ENCODE measurements at places on chromosomes 1 and 21.

DNA sequence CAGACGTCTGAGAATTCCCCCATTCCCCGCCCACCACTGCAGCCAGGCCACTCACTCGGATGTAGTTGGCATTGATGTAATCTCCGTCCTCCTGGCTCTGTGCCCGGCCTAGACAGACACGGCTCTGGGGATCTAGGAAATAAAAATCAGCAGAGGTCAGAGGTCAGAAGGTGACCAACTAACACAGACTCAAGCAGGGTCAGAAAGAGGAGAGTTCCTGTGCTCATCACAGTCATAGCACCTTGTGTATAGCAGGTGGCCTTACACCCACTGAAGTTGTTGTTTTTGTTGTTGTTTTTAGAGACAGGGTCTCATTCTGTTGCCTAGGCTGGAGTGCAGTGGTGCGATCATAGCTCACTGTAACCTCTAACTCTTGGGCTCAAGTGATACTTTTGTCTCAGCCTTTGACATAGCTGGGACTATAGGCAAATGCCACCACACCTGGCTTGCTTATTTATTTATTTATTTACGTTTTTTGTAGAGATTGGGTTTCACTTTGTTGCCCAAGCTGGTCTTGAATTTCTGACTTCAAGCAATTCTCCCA is 4.9 kb downstream of the PTPN7 start:
- peak; percentile 21 for DNase-seq

DNA sequence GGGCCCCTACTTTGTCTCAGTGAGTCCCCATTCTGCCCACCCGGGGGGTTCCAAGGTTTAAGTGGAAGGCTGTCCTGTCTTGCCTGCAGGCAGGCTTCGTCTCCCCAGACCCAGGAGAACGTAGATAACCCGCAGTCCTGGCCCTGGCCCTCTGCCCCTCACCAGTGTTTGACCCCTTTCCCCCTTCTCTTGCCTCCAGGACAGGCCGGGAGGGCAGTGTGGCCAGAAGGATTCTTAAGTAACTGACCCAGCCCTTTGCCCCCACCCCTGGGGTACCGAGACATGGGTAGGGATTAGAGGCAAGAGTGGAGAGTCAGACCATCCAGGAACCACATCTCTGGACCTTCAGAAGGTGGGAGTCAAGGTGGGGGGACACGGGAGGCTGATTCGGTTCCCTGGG is 8.8 kb downstream of the TMEM222 start:
- DNase-seq: no peak

GRCh38 chr21:33540711-33541104 is 1.2 kb downstream of the GART start:
- DNase-seq: no peak

GRCh38 chr1:90220941-90221693 is 226.2 kb downstream of the ZNF326 start:
- DNase-seq: no peak

DNA sequence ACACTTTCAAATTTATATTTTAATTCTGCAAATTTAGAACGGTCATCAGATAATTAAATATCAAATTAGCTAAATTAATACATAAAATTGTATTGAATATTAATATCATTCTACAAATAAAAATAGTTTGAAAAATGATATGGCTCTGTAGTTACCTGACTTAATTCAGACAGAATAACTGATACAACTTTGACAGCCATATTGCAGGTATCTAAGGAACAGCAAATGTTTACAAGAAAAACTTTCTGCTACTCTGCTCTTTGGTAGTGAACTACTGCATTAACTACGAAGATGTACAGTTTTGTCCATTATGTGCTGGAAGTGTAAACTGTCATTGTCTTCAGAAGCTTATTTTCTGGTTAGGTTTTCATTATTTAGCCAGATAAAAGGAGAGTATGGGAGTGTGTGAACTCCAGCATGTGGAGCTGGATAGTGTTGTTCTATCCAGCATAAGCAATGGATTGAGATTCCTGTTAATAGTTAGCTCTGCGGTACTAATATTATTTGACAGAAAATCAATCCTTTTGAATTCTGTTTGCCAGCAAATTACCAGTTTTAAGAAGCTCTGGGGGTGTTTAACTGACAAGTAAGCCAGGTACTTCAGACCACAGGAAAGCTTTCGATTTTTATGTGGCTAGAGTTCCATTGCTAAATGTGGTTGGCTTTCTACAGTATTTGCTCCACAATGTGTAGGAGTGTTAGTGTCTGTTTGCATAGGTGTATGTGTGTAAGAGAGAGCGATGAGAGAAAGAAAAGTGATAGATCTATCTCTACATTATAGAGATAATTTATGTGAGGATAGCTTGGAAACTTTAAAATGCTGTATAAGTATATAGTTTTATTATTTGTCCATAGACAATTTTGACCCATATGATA is 247.9 kb downstream of the GRIK1 start:
- DNase-seq: no peak

DNA sequence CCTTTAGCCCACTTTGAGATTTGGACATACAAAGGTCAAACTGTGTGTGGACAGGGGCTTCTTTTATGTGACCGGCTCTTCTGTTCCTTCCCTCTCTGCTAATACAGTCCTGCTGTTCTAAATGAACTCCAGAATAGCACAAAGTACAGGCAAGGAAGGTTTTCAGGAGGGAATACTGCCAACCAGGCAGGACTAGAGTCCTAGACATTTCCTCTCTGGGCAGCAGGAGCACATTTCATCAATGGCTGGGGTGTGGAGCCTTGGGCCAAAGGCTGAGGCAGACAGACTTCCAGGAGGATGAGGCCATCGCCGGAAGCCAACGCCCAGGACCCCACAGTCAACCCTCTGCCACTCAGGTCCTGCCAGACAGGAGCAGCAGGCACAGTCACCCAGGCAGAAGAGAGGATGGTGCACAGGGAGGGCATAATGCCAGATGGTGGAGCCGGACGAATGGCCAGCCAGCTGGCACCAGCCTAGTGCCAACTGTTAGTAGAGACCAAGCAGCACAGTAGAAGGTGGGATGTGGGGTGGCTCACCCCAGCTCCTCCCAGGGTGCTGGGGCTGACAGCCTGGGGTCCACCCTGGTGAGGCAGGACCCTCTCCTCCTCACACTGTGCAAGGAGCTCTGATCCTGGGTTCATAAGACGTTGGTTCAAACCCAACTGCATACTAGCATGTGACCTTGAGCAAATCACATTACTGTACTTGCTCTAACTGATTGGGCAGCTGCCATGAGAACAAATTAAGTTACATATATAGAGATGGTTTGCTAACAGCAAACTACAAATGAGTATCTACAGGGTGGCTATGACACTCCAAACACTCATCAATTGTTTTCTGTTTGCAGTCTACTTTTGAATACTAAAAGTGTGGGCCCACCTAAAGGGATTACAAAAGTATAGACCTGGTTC is 410.7 kb downstream of the SIPA1L2 start:
- DNase-seq: no peak

DNA sequence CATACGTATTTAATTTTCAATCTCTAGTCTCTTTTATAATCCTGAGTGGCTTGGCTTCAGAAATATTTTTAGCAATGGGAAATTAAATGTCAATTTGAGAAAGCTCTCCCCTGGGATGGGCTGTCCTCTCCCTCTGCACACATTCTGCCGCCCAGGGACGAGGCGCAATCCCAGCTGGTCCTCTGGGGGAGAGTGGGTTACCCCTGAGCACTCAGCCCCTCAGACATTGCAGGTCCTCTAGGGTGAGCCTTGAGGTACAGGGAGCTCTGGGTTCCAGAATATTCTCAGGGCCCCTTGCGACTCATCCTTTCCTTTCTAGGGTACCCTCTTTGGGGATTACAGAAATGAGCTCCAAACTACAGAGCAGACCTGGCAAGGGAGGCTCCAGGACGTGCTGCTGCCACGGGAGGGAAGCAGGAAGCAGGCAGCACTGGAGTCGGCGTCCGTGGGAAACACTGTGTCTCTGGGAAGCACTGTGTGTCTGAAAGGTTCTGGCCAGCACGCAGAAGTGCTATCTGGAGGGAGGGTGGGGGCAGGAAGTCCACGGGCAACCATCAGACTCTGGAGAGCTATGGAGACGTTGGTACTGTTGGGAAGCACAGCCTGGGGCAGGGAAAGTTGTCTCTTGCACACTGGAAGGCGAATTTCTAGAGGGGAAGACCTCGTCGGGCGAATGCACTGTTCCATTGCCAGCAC is 343.3 kb upstream of the VAMP3 start:
- no peak for DNase-seq

- DNase-seq: peak; percentile 97
Measured at GRCh38 chr1:51729156-51729823, 112.4 kb downstream of the OSBPL9 start.

GRCh38 chr1:169701261-169702005 is 10.0 kb downstream of the SELL start:
- peak; percentile 39 for DNase-seq

DNA sequence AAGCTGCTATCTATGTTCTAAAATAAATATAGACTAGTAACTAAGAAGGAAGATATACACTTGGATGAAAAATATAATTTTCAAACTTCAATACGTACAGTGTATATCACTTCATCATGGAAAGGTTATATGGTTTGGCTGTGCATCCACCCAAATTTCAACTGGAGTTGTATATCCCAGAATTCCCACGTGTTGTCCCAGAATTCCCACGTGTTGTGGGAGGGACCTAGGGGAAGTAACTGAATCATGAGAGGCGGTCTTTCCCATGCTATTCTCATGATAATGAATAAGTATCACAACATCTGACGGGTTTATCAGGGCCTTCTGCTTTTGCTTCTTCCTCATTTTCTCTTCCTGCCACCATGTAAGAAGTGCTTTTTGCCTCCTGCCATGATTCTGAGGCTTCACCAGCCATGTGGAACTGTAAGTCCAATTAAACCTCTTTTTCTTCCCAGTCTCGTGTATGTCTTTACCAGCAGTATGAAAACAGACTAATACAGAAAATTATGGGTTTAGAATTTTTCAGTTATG is 10.7 kb downstream of the NEGR1 start:
- no peak for DNase-seq

DNA sequence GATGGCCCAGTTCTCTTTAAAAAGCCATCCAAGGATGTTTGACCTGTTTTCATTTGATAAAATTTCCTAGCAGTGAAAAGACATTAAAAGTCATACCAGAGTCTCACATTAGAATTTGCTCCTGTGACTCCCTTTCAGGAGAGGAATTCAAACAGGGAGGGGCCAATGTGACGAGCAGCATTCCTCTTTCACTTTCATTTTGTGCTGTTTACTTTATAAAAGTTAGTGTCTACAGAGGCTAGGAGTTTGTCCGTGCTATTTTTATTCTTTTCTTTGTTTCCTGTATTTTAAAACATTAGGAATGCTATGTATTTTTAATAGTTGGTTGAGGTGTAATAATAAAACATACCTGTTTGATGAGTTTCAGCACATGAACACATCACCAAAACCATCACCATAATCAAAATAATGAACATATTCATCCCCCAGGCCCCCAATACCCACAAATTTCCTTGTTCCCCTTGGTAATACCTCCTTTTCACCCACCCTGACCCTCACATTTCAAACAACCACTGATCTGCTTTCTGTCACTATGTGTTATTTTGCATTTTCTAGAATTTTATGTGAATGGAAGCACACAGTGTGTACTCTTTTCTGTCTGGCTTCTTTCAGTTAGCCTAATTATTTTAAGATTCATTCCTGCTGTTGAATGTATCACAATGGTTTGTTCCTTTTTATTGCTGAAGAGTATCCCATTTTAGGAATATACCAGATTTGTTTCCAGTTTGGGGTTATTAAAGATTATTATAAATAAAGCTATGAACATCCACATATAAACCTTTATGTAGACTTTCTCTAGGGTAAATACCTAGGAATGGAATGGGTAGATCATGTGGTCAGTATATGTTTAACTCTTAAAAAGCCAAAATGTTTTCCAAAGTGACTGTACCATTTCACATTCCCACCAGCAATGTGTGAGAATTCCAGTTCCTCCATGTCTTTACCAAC is 129.5 kb downstream of the TENT5C start:
- DNase-seq: peak; percentile 65

Data from CD4-positive, alpha-beta T cell treated with Interleukin-10 for 1 hour (primary cell).